Stimulated activated CD4-positive, alpha-beta T cell treated with anti-CD3 and anti-CD28 coated beads, TNF-alpha, amount 100 ng/mL, for 24 hours (primary cell): ENCODE measurements at places on chromosomes 3 and 15.

DNA sequence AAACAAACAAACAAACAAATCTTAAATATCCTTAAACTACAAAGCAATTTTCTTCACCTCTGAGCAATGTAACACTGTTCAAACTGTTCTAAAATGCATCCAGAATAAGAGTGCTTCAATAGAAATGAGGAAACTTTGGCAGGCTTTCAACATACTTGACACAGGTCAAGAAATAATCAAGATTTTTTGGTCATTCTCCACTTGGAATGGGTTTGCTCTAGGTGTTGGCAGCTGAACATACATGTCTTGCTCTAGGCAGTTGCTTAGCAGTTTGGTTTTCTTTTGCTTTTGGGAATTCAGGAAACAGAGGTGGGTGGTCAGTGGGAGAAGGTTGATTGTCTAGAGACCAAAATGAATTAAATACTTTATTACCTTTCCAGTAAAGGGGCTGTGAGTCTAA lies 1.4 kb upstream of the LRRC3B start:
- DNase-seq, result no peak

DNA sequence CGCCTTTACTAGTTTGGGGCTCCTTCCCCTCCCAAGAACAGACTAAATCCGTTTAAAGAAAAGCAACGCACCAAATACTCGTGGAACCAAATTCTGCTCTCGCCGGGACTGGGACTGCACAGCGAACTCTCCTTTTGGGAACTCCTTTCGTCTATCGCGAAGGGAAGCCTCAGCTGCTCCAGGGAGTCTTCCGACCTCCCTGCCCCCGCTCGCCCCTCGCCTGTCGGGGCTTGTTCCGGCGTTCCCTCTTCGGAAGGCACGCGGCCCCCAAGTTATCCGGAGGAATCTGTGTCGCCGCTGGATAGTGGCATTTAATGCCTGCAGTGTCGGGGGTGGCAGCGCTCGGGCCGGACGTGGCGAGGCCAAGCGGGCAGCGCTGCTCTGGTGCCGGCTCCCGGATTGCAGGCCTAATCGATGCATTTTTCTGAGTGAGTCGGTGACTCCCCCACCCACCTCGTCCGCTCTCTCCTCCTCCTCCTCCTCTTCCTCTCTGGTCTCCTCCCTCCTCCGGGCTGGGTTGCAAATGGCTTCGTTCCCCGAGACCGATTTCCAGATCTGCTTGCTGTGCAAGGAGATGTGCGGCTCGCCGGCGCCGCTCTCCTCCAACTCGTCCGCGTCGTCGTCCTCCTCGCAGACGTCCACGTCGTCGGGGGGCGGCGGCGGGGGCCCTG lies at the start of gene TRIM71:
Gene TRIM71, plus strand, starts transcription at position 440 of the 671 bp plus-strand sequence. Its CDS starts 84 bp downstream, at position 524.
- no peak for DNase-seq

DNA sequence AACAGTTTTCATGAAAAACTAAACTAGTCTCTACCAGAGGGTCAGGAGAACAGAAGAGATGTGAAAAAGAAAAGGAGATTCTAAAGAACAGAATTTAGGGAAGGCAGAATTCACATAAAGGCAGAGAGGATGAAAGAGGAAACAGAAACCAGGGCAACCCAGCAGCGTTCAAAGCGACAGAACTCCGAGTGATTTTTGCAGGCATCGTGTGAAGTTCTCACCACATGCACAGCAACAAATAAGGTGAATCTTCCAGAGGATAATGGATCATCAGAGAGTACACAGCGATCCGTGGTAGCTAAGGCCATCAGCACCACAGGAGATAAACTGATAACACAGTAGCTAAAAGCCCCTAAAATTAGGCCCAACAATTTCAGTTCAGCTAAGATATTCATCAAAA lies 250.8 kb upstream of the THBS1 start:
- DNase-seq, result no peak

- DNase-seq, result peak; percentile 30
Observed at GRCh38 chr15:33201491-33202231, 7.1 kb upstream of the FMN1 start.

GRCh38 chr3:42118762-42119361 lies 27.7 kb downstream of the TRAK1 start:
- no peak for DNase-seq

DNA sequence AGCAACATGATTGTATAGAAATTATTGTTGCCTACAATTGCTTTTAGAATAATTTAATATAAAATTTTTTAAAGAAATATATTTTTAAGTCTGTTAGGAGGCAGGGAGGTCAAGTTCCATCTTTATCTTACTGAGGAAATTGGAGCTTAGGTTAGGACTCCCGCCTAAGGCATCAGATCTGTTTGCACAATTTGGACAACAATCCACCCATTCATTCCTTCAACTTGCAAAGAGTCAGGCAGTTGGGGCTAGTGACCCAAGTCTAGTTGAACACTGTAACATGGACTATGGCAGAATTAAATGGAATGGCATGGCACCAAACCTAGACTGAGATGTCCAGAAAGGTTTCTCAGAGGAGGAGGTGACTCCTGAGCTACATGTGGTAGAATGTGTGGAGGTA lies 149.4 kb upstream of the SETMAR start:
- no peak for DNase-seq

DNA sequence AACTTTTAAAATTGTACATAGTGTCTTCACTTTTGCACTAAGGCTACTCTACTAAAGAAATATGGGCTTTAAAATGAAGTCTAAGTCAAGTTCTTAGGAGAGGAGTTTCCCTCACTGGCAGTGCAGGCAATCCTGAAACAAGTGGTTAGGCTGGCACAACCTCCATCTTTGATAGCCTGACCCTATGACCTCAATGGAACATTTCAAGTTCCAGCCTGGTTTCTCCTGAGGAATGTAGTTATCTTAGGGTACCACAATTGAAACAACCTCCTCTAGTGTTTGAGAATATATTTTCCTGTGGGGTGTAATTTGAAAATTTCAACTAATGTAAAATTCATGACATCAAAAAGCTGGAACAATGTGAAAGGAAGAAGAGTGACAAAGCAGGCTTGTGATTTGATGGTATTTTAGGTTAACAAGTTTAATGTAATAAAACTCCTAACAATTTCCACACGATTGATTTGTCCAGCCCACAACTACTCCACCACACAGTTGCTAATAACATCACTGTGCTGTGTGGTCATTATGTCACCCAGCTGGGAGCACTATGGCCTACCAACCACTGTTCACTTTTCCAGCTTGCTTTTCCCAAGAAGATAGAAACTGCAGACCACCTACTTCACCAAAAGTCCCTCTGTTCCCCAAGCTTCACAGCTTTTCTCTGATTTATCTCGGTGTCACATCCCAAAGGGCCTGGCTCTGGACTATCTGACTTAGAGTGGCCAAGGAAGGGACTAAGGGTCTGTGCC lies 1.8 kb downstream of the WWTR1 start:
- no peak for DNase-seq

GRCh38 chr3:88038566-88038965 lies 20.2 kb downstream of the CGGBP1 start:
- no peak for DNase-seq

- DNase-seq, result no peak
Observed at GRCh38 chr3:105504440-105504951, 137.8 kb downstream of the ALCAM start.

- DNase-seq, result no peak
Observed at GRCh38 chr3:29057326-29057725, 223.5 kb upstream of the RBMS3 start.

GRCh38 chr15:74295800-74296199 lies 59.7 kb downstream of the CCDC33 start:
- DNase-seq, result no peak

GRCh38 chr15:96914081-96914480 lies 583.6 kb downstream of the NR2F2 start:
- DNase-seq, result no peak

DNA sequence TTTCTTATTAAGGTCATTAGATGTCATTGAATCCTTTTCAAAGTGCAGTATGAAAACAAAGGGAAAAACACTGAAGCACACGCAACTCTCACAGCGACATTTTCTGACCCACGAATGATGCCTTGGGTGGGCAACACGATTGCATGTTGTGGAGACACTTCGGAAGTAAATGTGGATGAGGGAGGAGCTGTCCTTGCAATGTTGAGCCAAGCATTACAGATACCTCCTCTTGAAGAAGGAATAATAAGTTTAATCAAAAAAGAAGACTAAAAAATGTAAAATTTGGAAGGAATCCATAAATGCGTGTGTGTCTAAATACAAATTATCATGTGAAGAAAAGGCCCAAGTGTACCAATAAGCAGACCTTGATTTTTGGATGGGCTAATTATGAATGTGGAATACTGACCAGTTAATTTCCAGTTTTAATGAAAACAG lies 16.9 kb downstream of the THBS1 start:
- DNase-seq, result no peak

DNA sequence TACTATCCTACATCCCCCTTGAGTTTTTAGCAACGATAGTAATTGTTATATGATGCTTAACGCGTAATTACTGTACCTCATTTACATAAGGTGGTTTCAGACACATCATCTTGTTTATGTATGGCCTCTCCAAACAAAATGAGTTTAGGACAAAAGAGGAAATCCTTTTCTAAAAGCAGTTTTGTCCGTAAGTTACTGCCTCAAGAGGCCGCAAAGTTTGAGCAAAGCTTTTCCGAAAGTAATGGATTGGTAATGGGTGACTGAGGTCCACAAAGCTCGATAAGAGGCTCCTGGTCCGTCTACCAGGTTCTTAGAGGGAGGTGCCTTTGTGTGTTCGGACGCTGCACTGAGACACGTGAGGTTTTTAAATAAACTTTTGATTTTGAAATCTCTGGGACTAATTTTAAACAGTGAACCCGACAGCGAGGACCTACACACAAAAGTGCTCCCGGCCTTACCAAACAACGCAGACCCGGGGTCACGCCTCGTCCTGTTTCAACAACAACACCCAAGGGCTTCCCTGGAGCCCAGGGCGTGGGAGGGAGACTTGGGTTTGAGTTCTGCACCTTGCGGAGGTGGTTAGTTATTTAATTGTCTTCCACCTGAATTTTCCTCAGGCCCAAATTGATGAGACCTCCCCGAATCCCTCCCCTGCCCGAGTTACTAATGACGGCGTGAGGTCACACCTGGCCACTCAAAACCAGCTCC lies 456 bp upstream of the C15orf61 start:
- DNase-seq, result no peak

DNA sequence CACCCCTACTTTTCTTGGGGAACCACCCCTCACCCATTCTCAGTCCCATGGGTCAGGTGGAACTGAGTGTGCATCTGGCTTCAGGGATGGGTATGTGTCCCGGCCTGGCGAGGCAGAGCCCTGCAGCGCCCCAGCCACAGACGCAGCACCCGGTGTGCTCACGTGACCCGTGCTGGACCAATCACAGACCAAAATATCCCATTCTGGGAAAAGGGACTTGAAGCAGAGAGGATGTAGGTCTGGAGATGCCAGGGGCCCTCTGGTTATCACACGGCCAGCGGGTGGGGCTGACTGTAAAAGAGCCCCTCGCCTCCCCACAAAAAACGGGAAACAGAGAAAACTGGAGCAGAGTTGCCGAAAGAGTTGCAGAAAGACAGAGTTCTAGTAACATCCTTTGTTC lies 138.0 kb upstream of the RAD18 start:
- no peak for DNase-seq

GRCh38 chr15:96565266-96565665 lies 234.8 kb downstream of the NR2F2 start:
- no peak for DNase-seq

DNA sequence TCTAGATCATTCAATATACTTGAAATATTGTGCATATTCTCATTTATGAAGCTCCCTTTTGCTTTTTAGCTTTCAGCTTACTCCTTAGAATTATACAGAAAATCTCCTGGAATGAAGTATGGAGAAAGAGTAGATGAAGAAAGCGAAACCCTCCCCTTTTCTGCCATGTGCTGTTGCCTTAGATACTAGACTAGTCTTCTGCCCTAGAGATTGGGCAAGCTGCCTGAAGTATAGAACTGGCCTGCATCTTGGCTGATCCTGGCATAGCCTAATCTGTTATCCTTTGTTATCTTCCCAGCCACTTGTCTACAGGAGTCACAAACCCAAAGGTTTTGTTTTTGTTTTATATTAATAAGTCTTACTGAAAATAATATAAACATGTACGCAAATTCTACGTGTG lies 138.8 kb downstream of the RBPMS2 start:
- DNase-seq, result no peak

DNA sequence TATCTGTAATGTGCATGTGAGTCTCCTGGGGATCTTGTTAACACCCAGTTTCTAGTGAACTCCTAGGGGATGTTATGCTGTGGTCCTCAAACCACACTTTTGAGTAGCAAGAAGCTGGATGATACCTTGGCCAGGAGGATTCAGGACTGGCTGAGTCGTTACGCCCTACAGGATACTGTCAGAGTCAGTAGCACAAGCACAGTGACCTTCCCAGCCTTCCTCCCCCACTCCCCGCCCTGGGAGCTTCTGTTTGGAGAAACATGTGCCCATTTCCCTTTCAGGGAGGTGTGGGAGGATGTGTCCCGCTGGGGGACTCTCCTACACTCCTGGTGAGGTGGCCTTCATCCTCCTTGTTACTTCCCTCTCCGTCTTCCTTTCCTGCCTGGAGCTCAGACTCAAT lies 76.4 kb upstream of the TRPM1 start:
- DNase-seq, result no peak

GRCh38 chr3:169667166-169668071 lies 3.9 kb upstream of the MECOM start:
- no peak for DNase-seq

- no peak for DNase-seq
Observed at GRCh38 chr15:89490814-89491315, 5.5 kb downstream of the RHCG start.
